ENCODE measurements at places on chromosomes 16 and 17. TPM values are rescaled to one million over a fixed set of nuclear protein-coding genes. Genes with fewer than 3 reads are reported as not detected.
A peak's percentile ranks its signal among the peaks of the same experiment; 100 is the strongest.

DNA sequence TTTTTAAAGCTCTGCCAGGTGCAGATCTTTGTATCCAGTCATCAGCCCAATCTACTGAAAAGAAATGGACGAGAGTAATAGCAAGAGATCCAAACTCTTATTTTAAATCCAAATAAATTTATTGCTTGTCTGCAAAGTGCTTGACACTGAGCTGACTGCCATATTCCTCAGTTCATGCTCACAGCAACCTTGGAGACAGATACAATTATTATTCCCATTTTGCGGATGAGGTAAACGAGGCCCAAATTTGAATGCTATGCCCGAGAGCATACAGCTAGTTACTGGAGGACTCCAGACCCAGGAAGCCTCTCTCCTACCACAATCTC is 620 bp downstream of the NOB1 start:
- H3K27me3 ChIP-seq, result no peaks in the 10 kb centered on the region
- peaks cover 33% of the 10 kb centered on the region for H3K36me3 ChIP-seq

GRCh38 chr16:1965396-1966001 is 873 bp upstream of the RPS2 start:
- peaks cover 32% of the 10 kb centered on the region for H3K36me3 ChIP-seq
- H3K4me1 ChIP-seq, result peaks cover 30% of the 10 kb centered on the region
- H3K4me3 ChIP-seq, result peak overlapping the region; percentile 93
- DNase-seq, result no peak
- H3K27me3 ChIP-seq, result no peaks in the 10 kb centered on the region

GRCh38 chr17:78534492-78535272 is 42.5 kb downstream of the DNAH17 start:
- H3K4me3 ChIP-seq, result no peak overlapping the region
- no peaks in the 10 kb centered on the region for H3K27me3 ChIP-seq

DNA sequence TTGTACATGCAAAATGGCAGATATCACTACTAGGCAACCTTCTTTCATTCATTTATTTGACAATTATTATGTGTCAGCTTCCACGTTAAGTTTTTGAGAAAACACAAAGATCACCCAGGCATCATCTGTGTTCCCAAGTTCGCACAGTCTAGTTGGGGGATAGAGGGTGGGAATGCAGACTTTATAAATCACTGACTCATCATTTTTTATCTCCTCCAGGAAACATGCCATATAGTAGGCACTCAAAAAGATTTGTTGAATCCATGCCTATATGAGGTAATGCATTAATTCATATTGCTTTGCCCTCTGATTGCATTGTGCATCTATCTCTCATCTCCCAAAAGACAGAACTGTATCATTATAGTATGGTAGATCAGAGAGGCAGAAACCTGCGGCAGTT is 196.8 kb upstream of the TOX3 start:
- no peaks in the 10 kb centered on the region for H3K27me3 ChIP-seq
- no peak overlapping the region for H3K27ac ChIP-seq
- no peak overlapping the region for H3K4me3 ChIP-seq
- no peaks in the 10 kb centered on the region for H3K36me3 ChIP-seq
- no peak for DNase-seq
- H3K4me1 ChIP-seq, result no peaks in the 10 kb centered on the region

GRCh38 chr16:27169511-27170071 is 33.7 kb upstream of the KDM8 start:
- no peaks in the 10 kb centered on the region for H3K36me3 ChIP-seq
- no peaks in the 10 kb centered on the region for H3K4me1 ChIP-seq
- H3K27me3 ChIP-seq, result no peaks in the 10 kb centered on the region
- H3K4me3 ChIP-seq, result no peak overlapping the region
- no peak overlapping the region for H3K27ac ChIP-seq

The GRAPL gene
- total RNA-seq, result 1.1 TPM

Measured in muscle of leg (tissue), 16 donors.